ENCODE measurements at places on chromosomes 16 and 17. TPM values are rescaled to one million over a fixed set of nuclear protein-coding genes. Genes with fewer than 3 reads are reported as not detected.

KRTAP16-1 gene
- not detected for polyA plus RNA-seq

SDR42E2 gene
- 0.14 TPM for polyA plus RNA-seq

NTN3 gene
- 1.8 TPM for polyA plus RNA-seq

PRAC1 gene
- polyA plus RNA-seq, result not detected

- DNase-seq, result no peak
Observed at GRCh38 chr17:61002316-61002736, 324.7 kb downstream of the BCAS3 start.

GRCh38 chr16:73813527-73813926 lies 483.1 kb upstream of the PSMD7 start:
- DNase-seq, result no peak

DNA sequence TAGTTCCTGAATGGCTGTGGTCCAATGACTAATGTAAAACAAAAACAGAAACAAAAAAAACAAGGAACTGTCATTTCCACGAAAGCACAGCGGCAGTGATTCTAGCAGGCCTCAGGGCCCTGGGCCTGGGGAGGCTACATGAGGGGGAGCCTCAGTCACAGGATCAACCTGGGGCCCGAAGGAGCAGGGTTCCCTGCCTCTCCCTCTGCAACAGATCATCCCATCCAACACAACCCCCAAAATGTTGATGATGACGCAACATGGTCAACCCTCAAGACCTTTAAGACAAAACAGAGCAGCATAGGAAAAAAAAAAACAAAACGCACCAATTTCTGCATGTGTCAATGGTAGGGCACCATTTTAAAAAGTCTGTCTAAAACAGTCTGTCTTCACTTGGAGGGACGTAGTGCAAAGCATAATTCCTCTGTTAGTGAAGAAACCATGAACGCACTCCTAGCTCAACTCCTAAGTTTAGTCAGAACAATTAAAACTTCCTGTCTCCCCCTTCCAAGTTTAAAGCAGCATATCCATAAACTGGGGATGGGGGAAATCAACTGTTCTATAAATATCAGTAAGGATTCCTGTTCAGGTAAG lies 32.3 kb downstream of the AXIN2 start:
- no peak for DNase-seq

- no peak for DNase-seq
Observed at GRCh38 chr16:5257462-5257861, 159.9 kb upstream of the EEF2KMT start.

DNA sequence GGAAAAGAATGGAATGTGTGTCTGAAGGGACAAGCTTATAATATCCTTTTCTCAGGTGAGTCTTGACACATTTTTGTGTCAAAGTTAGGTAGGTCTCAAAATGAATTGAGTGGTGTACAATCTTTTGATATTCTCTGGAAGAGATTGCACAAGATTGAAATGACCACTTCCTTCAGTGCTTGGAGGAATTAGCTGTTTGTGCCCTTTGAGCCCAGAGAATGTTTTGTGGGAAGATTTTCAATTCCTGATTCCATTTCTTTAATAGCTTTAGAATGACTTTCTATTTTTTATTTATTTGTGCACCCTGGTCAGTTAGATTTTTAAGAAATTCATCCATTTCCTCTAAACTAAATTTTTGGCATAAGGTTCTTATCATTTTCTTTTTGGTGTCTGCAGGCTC lies 1.6 kb upstream of the CCL13 start:
- no peak for DNase-seq

DNA sequence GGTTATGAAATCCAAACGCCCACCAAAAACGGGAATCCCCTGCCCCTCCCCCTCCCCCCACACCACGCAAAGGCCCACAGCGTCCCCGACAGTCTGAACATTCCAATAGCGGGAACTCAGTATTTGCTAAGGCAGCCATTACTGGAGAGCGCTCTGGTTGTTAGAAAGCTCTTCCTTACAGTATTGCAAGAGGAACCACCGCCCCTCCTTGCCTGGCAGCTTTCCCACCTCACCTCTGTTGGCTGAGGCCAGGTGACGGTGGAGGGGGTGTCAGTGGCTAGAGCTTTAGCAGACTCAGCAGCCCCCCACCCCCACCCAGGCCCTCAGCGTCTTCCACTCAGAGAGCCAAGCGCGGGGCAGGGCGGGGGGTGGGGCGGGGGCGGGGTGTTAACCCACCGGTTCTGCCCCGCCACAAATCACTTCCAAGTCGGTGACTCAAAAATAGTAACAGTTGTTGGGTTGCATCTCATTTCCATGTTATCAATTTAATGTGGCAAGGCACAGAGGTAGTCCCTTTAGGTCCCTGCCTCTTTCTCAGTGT lies 2.2 kb upstream of the PLEKHH3 start:
- no peak for DNase-seq

DNA sequence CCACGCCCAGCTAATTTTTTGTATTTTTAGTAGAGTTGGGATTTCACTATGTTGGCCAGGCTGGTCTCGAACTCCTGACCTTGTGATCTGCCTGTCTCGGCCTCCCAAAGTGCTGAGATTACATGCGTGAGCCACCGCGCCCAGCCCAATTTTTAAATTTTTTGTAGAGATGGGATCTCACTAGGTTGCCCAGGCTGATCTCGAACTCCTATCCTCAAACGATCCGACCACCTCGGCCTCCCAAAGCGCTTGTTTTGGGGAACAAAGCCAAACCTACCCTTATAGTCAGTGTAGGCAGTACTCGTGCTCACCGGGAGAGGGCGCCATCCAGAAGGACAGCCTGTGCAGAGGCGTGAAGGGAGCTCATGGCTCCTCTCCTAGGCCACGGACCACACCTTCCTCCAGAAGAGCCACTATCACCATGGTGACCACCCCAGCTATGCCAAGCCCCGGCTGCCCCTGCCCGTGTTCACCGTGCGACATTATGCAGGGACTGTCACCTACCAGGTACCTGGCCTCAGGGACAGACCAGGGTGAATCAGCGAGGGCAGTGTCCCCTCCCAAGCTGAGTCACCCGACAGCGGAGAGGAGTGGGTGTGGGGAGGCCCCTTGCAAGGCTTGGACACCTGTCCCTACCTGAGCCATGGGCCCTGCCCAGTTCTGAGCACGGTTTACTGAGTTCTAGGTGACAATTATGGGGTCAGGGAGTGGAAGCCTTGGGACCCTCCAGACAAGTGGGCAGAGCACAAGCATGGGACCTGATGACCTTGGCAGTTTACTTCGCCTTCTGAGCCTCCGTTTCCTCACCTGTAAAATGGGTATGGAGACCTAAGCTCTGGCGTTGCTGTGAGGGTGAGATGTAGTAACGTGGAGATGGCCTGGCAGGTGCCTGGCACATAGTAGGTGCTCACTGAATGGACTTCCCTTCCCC lies 13.7 kb downstream of the MYO15B start:
- no peak for DNase-seq

DNA sequence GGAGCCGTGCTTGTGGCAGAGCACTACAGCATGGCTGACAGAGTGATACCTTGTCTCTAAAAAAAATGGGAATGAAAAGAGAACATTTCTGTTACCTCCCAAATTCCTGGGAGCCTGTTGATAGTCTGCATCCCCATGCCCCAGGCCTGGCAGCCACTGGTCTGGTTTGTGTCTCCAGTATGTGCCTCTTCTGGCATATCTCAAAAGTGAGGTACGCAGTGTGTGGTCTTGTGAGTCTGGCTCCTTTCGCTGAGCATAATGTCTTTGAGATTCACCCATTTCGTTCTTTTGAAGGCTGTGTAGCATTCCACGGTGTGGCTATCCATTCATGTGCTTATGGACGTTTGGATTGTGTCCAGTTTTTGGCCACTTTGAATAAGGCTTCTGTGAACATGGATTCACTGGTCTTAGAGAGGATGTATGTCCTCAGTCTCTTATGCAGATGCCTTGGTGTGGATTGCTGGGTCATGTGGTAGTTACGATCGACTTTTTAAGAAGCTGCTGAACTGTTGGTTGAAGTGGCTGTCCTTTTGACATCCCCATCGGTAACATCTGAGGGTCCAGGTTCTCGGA lies 39.1 kb downstream of the PRMT7 start:
- no peak for DNase-seq

DNA sequence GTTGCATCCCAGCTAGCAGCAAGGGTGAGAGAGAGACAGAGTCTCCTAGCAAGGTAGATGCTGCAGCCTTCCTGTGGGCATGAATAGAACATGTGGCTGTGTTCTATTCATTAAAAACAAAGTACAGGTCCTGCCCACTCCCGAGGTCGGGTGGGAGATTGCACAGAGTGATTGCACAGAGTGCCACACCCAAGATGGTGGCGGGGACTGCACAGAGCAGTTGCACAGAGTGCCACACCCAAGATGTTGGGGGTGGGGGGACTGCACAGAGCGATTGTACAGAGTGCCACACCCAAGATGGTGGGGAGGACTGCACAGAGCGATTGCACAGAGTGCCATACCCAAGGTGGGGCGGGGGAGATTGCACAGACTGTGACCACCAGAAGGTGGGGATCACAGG lies 410.8 kb upstream of the EEF2KMT start:
- no peak for DNase-seq

GRCh38 chr17:44826123-44826790 lies 3.8 kb downstream of the GJC1 start:
- no peak for DNase-seq

GRCh38 chr16:30002614-30003346 lies 6.7 kb downstream of the INO80E start:
- no peak for DNase-seq

DNA sequence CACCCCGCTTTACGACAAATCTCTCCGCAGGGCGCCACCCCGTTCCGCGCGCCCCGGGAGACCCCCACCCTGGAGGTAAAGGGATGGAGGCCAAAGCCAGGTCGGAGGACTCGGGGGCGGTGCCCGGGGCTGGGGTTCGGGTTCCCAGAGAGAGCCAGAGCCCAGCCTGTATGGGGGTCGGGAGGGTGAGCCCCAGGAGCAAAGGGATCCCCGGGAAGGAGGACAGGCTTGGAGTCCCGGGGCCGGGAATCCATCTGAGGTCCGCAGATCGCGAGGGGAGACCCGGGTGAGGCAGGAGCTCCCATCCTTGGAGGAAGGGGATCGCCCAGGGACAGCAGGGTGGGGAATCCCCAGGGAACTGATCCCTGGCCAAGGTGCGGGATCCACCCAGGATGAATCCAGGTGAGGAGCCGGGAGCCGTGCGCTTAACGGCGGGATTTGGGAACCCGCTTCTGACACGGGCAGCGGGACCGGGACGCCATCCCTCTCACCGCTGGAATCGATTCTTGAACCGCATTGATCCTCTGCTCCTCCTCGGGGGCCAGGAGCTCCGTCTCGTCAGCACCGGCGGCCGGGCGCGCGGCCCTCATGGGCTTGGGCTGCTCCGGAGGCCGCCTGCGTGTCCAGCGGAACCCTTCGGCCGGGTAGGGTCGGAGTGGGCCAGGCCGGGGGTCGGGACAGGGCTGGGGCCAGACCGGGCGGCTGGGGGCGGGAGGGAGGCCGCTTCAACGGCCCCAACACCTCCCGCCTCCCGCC lies at the start of gene MMD:
Gene MMD (minus strand): TSS at position 657 of the 756 bp plus-strand sequence. CDS start 140 bp downstream, at position 517.
- no peak for DNase-seq

GRCh38 chr16:12784076-12784475 lies 19.6 kb downstream of the CPPED1 start:
- no peak for DNase-seq

DNA sequence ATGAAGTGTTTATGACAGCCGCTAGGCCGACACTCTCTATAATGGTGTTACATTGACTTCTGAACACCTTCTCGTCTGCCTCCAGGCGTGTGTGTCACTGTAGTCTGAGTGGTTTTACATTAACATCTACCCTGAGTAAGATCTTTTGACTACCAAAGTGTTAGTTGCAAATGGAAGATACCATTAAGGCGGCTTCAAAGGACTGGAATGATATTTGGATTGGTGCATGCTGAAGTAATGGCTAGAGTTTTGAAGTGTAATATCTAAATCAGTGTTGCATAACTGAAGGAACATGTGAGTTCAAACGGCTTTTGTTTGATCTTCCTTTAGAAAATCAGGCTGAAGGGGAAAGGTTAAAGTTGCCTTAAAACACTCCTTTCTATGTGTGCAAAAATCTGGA lies 52.2 kb downstream of the BCAS3 start:
- no peak for DNase-seq

DNA sequence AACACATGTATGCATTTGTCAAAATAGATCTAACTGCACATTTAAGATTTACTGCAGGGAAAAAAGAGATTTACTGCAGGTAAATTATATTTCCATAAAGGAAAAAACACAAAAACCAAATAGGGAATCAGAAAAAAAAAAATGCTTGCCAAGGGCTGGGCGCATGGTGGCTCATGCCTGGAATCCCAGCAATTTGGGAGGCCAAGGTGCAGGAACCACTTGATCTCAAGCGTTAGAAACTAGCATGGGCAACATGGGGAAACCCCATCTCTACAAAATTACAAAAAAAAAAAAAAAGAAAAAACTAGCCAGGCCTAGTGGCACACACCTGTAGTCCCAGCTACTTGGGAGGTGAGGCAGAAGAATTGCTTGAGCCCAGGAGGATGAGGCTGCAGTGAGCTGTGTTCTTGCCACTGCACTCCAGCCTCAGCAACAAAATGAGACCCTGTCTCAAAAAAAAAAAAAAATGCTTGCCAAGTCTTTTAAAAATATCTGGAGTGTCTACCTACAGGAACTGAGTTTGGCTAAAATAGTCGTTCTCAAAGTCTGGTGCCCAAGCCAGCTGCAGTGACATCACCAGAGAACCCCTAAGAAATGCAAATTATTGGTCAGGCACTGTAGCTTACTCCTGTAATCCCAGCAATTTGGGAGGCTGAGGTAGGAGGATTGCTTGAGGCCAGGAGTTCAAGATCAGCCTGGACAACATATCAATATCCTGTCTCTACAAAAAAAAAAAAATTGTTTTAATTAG lies 17.5 kb downstream of the TRIM25 start:
- DNase-seq, result no peak

- DNase-seq, result no peak
Observed at GRCh38 chr17:75566416-75566815, 21.2 kb upstream of the MYO15B start.

Measured in renal cortex interstitium (tissue), 15 donors.